ENCODE measurements at places on chromosomes 6 and 20. TPM values are rescaled to one million over a fixed set of nuclear protein-coding genes. Genes with fewer than 3 reads are reported as not detected.

Gene MSH5
- 24.5 TPM for total RNA-seq

Gene C6orf141
- 7.3 TPM for total RNA-seq

Gene C2
- total RNA-seq, result 16.4 TPM

Gene C4B
- 5.1 TPM for total RNA-seq

Gene L3MBTL1
- 10.5 TPM for total RNA-seq

Gene TBX18
- total RNA-seq, result 34.4 TPM

Gene ZNF512B
- 11.9 TPM for total RNA-seq

Gene KCNK5
- total RNA-seq, result 1.1 TPM

Gene PKIB
- 13.4 TPM for total RNA-seq

Gene ZKSCAN8
- 24.1 TPM for total RNA-seq

Gene KHDRBS2
- not detected for total RNA-seq

Gene PAK5
- not detected for total RNA-seq

Gene MAPK13
- total RNA-seq, result 3.1 TPM

Gene ALDH5A1
- total RNA-seq, result 4.4 TPM

Gene SUPT3H
- 6.0 TPM for total RNA-seq

Gene MAS1
- total RNA-seq, result not detected

Gene CLDN20
- not detected for total RNA-seq

Gene ACTL10
- total RNA-seq, result 0.66 TPM

Gene PLN
- total RNA-seq, result 10.4 TPM

Gene FOXQ1
- not detected for total RNA-seq

Gene UNC5CL
- 1.7 TPM for total RNA-seq

Gene RBPJL
- total RNA-seq, result not detected

Gene CST4
- total RNA-seq, result not detected

Gene NOL4L
- 6.5 TPM for total RNA-seq

Gene C20orf202
- total RNA-seq, result 0.85 TPM

Gene COL11A2
- total RNA-seq, result 0.66 TPM

Gene PLA2G7
- total RNA-seq, result 2.4 TPM

Gene RIPPLY2
- not detected for total RNA-seq

Gene MUC21
- not detected for total RNA-seq

Gene TRIM26
- total RNA-seq, result 28.2 TPM

Gene BTBD3
- total RNA-seq, result 15.7 TPM

Gene SDHAF4
- 11.0 TPM for total RNA-seq

Gene CPXM1
- 24.9 TPM for total RNA-seq

Gene ME1
- 35.4 TPM for total RNA-seq

Gene HSPA1L
- 1.3 TPM for total RNA-seq

Gene CLPSL2
- not detected for total RNA-seq

Gene HLA-DQA1
- 6.6 TPM for total RNA-seq

Gene GJA10
- total RNA-seq, result not detected

Gene GRIK2
- total RNA-seq, result 1.5 TPM

Gene UNC93A
- not detected for total RNA-seq

Gene MACROD2
- 11.3 TPM for total RNA-seq

Gene SLC24A3
- total RNA-seq, result 7.5 TPM

Gene TFAP2B
- not detected for total RNA-seq

Data from subcutaneous adipose tissue (tissue), 4 donors.